ENCODE measurements at places on chromosomes 2 and 18. TPM values are rescaled to one million over a fixed set of nuclear protein-coding genes. Genes with fewer than 3 reads are reported as not detected.
A peak's percentile ranks its signal among the peaks of the same experiment; 100 is the strongest.

Gene TUBA4B
- total RNA-seq: not detected

Gene IL1F10
- total RNA-seq: not detected

DNA sequence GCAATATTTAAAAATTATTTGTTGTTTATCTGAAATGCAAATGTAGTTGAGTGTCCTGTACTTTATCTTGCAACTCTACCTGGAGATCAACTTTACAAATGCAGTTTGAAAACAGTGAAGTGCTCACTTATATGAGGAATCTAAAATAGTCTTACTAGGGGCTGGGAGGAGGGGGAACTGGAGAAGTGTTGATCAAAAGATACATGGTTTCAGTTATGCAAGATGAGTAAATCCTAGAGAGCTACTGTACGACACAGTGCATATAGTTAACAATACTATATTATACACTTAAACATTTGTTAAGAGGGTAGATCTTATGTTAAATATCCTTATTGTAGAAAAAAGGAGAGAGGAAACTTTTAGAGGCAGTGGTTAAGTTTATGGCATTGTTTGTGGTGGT, 241.9 kb downstream of the BCL11A start:
- no peak for DNase-seq

DNA sequence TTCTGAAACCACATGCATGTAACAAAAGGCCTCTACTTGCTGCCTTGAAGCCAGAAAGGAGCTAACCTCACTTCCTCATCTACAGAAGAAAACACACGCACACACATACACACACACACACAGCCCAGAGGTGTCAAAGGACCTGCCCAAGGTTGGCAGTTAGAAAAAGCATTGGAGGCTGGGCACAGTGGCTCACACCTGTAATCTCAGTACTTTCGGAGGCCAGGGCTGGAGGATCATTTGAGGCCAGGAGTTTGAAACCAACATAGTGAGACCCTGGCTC, 125.9 kb upstream of the RNF152 start:
- DNase-seq: no peak

DNA sequence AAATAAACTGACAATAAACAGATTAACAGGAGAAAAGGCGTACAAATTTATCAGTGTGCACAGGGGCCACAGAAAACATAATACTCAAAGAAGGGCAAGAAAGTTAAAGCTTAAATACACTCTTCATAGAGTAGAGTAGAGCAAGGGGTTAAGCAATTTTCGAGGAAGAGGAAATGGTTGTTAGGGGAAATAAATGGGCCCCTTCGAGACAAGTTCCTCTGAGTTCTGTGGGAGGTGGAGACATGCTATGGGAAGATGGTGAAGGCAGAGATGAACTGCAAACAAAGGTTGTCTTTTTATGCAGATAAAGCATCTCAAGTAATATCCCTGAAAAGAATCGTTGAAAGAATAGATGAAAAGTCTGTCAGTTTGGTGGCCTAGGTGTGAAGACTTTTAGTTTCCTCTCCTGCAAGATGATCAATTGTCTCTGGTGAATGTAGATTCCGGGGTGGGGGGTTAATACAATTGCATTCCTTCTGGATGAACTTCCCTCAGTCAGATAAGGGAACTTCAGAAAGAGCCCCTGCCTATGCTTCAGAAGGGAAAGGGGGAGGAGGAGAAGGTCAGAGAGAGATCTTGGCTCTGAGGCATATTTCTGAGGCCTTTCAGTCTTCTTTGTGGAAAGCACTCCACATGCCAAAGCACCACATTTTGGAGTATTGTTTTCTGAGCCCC, 127.0 kb downstream of the METTL4 start:
- no peak for DNase-seq

Gene RND3
- 43.6 TPM for total RNA-seq

Gene CRIM1
- total RNA-seq: 429 TPM

Gene TRABD2A
- 1.2 TPM for total RNA-seq

Gene DSEL
- total RNA-seq: 8.6 TPM

Gene FAM237A
- total RNA-seq: not detected

- DNase-seq: no peak
Measured at GRCh38 chr18:41311571-41312547, 643.2 kb upstream of the PIK3C3 start.

- DNase-seq: peak; percentile 39
Measured at GRCh38 chr2:100188326-100188725, 45.9 kb upstream of the AFF3 start.

DNA sequence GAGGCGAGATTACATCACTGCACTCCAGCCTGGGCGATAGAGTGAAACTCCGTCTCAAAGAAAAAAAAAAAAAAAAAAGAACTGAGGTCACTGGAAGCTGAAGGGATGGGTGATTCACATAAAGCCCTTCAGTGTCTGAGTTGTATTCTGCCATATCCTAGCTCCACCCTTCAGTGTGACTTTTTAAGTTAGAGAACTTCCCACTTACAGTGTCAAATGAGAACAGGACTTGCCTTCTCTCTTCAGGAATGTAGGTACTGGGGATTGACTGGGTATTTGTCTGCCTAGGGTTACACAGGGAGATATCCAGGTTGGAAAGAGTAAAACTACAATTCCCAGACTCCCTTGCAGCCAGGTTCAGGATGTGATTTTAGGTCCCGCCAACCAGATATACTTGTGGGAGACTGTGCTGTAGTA, 37.9 kb downstream of the EHD3 start:
- DNase-seq: no peak

GRCh38 chr2:40103590-40103989, 324.5 kb upstream of the THUMPD2 start:
- no peak for DNase-seq

Gene GAL3ST2
- not detected for total RNA-seq

- no peak for DNase-seq
Measured at GRCh38 chr2:68169308-68169707, 11.6 kb downstream of the PNO1 start.

DNA sequence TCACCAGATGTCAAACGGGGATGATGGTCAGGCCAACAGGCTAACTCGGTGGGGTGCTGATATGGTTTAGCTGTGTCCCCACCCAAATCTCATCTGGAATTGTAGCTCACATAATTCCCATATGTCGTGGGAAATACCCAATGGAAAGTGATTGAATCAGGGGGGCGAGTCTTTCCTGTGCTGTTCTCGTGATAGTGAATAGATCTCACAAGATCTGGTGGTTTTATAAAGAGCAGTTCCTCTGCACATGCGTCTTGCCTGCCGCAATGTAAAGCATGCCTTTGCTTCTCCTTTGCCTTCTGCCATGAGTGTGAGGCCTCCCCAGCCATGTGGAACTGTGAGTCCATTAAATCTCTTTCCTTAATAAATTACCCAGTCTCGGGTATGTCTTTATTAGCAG, 74.4 kb upstream of the YWHAQ start:
- DNase-seq: no peak

GRCh38 chr2:217293046-217293445, 433.2 kb upstream of the TNP1 start:
- DNase-seq: peak; percentile 86

- no peak for DNase-seq
Measured at GRCh38 chr2:209496586-209496982, 72.7 kb downstream of the MAP2 start.

- DNase-seq: no peak
Measured at GRCh38 chr2:212677466-212677865, 138.9 kb upstream of the ERBB4 start.

DNA sequence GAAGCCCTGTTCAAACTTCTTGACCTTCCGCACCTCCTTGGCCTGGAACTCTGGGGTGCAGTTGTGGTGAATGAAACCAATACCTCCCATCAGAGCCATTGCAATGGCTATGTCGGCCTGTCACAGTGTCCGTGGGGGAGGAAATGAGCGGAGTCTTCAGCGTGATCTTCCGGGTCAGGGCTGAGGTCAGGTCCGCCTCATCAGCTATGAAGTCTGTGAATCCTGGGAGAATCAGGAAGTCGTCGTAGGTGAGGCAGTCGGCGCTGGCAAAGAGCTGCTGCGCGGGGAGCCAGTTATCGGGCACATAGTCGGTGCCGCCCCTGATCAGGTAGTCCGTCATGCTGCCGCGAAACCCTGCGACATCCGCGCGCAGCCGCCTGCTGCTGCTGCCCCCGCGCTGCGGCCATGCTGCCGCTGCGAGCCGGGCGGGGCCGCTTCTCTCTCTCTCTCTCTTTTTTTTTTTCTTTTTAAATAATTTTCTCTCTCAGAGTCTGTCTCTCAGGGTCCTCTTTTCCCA, 154.1 kb upstream of the ZSWIM2 start:
- no peak for DNase-seq

DNA sequence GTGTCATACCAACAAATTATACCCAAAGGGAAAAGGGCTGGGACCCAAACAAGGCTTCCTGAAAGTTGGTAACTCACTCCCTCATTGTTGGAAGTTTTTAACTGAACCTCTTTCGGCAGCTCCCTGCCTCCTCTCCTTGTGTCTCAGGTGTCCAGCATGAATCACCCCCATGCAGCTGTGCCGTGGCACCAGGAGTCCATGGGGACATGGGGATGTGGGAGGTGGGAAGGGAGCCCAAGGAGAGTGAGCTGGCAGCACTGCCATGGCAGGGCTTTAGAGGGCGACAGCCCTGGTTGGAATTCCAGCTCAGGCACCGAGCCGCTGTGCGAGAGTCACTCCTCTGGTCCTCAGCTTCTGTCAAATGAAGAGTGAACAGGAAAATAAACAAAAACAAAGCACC, 12.5 kb upstream of the GYPC start:
- DNase-seq: peak; percentile 57

DNA sequence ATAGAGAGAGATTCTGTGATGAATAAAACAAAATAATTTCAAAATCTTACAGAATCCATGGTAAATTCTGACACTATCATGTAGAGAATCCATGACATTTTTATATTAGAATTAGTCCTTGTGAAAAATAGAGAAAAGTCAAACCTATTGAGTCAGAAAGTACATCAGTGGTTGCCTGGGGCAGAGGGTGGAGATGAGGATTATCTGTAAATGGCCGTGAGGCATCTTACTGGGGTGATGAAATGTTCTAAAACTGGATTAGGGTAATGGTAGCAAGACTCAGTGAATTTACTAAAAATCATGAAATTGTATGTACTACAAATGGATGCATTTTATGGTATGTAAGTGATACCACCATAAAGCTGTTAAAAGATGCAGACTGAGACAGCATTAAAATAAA, 323.1 kb downstream of the SLC8A1 start:
- no peak for DNase-seq

DNA sequence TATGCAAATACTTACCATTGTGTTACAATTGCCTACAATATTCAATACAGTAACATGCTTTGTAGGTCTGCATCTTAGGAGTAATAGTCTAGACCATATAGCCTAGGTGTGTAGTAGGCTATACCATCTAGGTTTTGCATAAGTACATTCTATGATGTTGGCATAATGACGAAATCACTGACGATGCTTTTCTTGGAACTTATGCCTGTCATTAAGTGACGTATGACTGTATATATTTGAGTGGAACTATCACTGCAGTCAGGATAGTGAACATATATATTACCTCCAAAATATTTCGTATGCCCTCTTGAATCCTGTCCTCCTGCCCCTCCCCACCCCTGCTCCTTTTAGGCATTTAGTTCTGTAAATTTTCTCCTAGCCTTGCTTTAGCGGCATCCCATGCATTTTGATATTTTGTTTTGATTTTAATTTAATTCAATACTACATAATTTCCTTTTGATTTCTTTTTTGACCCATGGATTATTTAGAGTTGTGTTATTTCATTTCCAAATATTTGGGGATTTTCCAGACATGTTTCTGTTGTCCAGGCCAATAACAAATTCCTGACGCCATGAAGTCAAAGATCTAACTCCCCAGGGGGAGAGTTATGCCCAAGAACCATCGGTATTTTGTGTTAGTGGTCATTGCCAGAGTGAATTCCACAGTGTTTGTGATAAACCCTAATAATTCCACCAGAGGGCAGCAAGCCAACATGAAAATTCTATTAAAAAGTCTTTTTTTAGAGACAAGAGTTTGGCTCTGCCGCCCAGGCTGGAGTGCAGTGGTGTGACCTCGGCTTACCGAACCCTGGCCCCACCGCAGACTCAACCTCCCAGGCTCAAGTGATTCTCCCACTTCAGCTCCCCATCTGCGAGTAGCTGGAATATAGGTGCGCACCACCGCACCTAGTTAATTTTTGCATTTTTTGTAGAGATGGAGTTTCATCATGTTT, 24.2 kb upstream of the CASP8 start:
- peak; percentile 91 for DNase-seq

DNA sequence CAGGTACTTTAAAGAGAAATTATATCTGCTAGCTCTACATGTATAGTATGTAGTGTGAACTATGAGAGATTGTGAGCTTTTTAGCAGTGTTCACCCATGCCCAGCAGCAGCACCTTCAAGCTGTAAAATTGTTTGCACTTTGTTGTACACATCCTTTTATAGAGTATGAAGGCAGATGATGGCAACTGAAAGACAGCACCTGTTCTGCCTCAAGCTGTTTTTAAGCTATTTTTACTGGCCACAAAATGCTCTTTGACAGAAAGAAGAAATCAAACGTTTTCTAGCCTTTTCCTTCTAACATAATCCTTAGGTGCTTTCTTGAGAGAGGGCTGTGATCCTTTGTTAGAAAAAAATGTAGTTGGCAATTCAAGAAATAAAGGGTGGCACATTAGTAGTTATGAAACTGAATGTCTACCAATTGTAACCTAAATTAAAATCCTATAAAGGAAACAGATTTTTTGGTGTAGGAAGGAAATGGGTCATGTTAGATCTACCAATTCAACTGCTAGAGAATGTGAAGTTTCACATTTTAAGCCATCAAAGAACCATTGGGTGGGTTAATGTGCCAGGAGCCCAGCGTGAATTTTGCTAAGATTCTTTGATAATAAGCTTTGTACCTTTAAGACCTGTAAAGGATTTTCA, 59.5 kb downstream of the R3HDM1 start:
- no peak for DNase-seq

GRCh38 chr2:205570648-205571047, 111.7 kb upstream of the NRP2 start:
- no peak for DNase-seq

Gene POTEI
- total RNA-seq: not detected

DNA sequence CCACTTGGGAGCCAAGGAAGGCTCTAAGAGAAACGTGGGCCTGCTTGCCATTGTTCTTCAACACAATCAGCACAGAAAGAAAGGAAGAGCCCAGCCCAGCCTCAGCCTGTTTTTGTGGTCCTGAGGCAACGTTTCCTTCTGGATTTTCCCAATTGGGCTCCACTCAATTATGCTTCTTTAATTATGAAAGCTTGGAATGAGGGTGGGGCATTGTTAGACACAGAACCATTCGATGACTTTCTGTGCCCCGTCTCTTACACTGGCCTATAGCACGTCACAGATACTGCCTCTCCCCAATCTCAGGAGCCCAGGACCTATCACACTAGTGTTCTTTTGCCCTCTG, 207.4 kb downstream of the ZFP36L2 start:
- no peak for DNase-seq

Gene CXCR1
- total RNA-seq: not detected

DNA sequence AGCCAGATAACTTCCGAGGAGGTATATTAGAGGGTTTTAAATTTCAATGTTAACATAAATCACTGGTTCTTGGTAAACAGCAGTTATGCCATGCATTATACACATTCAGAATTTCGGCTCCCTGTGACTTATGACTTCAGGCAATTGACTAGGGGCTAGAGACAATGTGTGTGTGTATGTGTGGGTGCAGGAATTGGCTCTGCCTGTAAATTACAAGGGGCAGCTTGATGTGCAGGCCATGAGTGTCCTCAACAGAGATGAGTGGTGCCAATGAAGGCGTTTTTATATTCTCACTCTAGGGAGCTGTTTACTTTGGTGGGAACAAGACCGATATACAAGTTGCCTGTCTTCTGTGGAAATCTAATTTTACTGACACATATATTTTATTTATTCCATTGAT, 161.6 kb downstream of the CSRNP3 start:
- DNase-seq: no peak

GRCh38 chr2:120885321-120885720, 149.7 kb downstream of the GLI2 start:
- no peak for DNase-seq

All from esophagus muscularis mucosa (tissue), 4 donors.